ENCODE measurements at places on chromosomes 13 and 19. TPM values are rescaled to one million over a fixed set of nuclear protein-coding genes. Genes with fewer than 3 reads are reported as not detected.

Gene OVOL3
- not detected for total RNA-seq

Gene ZNF506
- total RNA-seq = 32.9 TPM

Gene NKPD1
- 0.99 TPM for total RNA-seq

Gene KIR2DL4
- not detected for total RNA-seq

Gene LRRC25
- 1.8 TPM for total RNA-seq

Gene CCDC8
- total RNA-seq = 37.9 TPM

Gene PABPC3
- 0.28 TPM for total RNA-seq

Gene CGB5
- 1.4 TPM for total RNA-seq

Gene FAM124A
- 6.1 TPM for total RNA-seq

Gene PRR22
- 0.20 TPM for total RNA-seq

Gene METTL21C
- 0.39 TPM for total RNA-seq

Gene SLITRK6
- 5.7 TPM for total RNA-seq

Gene ZNF568
- 40.5 TPM for total RNA-seq

Gene ZSCAN1
- 3.0 TPM for total RNA-seq

Gene ZNF491
- total RNA-seq = 8.7 TPM

Gene MISP
- total RNA-seq = 0.66 TPM

Gene ALDH16A1
- 22.3 TPM for total RNA-seq

Gene STOML3
- total RNA-seq = 4.4 TPM

Gene ZNF543
- 18.7 TPM for total RNA-seq

Gene SELENOV
- not detected for total RNA-seq

Gene SLC46A3
- 7.8 TPM for total RNA-seq

Gene AXL
- 26.5 TPM for total RNA-seq

Gene COX6B2
- 2.8 TPM for total RNA-seq

Gene GDF15
- 4.2 TPM for total RNA-seq

Gene CEACAM5
- total RNA-seq = not detected

Gene SPINT2
- 95.5 TPM for total RNA-seq

Gene ASPDH
- total RNA-seq = 1.5 TPM

Gene GPR18
- not detected for total RNA-seq

Gene TMEM91
- total RNA-seq = 8.1 TPM

Gene ZSCAN4
- total RNA-seq = not detected

Gene CCNA1
- 6.2 TPM for total RNA-seq

Gene DENND1C
- total RNA-seq = 0.59 TPM

Gene RNASEH2A
- 18.0 TPM for total RNA-seq

Gene FFAR2
- total RNA-seq = 0.69 TPM

Gene ZNF154
- 18.9 TPM for total RNA-seq
